Mesenteric fat pad (tissue), 1 donor: ENCODE measurements at places on chromosomes 6 and 20. TPM values are rescaled to one million over a fixed set of nuclear protein-coding genes. Genes with fewer than 3 reads are reported as not detected.

WDR27 gene
- total RNA-seq: 24.6 TPM

TTLL9 gene
- total RNA-seq: 0.13 TPM

ADGRF5 gene
- 71.1 TPM for total RNA-seq

SLPI gene
- 16.5 TPM for total RNA-seq

COL11A2 gene
- 0.67 TPM for total RNA-seq

DNAH8 gene
- total RNA-seq: not detected

LY6G6F gene
- not detected for total RNA-seq

TCF19 gene
- total RNA-seq: 2.1 TPM
